Stimulated activated CD8-positive, alpha-beta memory T cell treated with anti-CD3 and anti-CD28 coated beads, Interleukin-15, amount 100 ng/mL, for 24 hours (primary cell): ENCODE measurements at places on chromosomes 3 and 15.
A peak's percentile ranks its signal among the peaks of the same experiment; 100 is the strongest.

DNA sequence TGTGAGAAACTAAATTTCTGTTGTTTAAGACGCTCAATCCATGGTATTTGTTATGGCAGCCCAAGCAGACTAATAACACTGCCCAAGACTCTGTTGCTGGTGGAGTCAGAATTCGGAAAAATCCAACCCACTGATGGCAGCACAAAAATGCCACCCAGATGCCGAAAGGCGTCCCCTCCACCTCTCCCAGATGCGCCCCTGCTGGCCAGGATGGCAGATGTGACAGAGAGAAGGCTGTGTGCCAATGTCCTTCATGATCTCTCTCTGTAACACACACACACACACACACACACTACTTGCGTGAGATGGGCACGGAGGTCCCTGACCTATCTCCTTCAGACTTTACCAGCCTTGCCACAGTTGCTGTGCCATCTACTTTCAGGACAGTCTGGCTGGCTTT, 10.9 kb upstream of the LYSMD4 start:
- no peak for DNase-seq

DNA sequence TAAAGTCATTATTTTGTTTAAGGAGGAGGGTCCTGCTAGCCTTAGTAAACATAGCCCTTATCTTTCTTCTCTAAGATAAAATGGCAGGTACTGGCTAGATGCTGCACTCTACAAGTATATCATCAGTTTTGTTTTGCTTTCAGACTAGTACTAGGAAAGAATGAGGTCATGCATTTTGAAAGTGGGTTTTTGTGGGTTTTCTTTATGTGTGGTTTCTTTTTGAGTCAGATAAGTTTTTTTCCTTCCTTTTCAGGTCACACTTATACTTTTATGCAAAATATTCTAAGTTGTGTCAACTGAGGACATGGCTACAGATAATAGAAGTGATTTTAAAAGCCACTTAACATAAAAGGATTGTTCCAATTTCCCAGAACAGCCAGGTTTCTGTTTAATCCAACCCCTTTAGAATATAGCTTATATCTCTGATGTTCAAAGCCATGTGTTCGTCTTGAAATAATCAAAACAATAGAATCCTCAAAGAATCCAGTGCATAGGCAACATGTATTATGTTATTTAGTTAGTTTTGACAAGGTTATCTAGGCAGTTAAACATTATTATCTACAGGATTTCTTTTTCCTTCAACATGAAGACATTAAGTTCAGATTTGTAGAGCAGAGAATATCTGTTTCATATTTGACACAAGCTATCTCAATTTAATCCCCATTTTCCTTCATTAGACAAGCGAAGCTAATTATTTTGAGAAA, 406.2 kb downstream of the RBMS3 start:
- DNase-seq, result no peak

- no peak for DNase-seq
Observed at GRCh38 chr15:85709250-85709649, 85.5 kb downstream of the KLHL25 start.

- DNase-seq, result no peak
Observed at GRCh38 chr15:92383519-92384324, 10.0 kb upstream of the ST8SIA2 start.

- DNase-seq, result no peak
Observed at GRCh38 chr3:142394921-142395622, 52.8 kb downstream of the XRN1 start.

DNA sequence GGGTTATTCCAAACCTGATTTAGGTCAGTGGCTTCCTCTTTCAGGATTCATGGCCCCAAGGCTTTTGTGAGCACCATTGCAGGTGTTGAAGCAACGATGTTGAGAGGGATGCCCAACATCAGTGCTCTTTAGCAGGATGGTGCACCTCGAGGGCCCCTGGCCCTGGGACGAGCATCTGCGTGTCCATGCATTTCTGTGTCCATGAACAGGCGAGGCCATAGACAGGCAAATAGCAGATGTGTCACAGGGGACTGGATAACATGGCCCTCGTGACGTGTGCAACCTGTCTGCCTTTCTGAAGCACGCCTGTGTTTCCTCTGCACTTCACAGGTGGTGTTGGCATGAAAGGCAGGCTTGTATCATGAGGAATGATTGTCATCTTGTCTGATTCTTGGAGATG, 132.3 kb downstream of the SNRPN start:
- no peak for DNase-seq

DNA sequence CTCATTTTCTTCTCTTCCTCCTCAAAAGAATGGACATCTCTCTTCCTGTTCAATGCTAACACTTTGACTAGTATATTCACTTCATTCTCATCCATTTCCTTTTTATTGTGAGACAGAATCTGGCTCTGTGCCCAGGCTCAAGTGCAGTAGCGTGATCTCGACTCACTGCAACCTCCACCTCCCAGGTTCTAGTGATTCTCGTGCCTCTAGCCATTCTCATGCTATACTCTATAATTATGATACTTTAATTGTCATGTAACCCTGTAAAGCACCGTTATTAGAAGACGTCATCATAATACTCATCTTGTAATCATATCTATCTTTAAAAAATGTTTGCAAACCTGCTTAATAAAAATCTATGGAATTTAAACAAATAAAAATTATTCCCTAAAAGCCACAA, 107.0 kb downstream of the SHOX2 start:
- no peak for DNase-seq

GRCh38 chr3:61535826-61536225, 25.5 kb upstream of the PTPRG start:
- no peak for DNase-seq

DNA sequence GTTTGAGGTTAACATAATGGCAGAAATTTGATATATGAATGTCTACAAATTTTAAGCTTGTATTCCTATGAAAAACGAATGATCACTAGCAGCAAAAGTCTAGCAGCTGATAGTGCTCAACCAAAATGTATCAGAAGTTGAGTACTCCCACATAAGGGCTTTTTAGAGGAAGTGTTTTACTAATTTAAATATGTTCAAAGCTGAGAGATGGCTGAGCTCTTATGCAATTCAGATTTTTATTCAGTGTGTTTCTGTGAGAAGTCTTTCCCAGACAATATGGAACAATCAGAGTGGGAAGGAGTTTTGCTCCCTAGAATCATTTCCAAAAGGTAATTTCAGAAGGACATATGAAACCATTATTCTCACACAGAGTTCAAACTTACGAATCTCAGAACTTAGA, 327.0 kb downstream of the ZPLD1 start:
- no peak for DNase-seq

DNA sequence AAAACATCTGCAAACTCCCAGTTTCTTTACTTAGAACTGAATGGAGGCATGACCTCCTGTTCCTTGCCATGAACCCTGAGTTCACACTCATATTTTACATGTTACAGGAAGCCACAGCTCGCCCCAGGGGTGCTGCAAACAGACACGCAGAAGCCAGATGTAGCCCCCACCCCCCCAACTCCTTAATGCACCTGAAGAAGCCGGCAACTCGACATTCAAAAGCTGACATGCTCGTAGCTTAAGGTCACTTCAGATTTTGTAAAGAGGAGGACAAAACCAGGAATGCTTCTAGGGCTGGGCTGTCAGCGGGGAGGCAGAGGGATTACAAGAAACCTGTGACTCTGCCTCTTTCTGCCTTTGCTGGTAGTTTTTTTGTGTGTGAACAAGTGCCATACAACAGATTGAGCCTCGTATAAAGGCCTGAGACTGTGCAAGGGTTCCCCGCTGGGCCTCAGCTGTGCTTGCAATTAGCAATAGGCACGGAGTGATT, 42.0 kb upstream of the FEZF2 start:
- no peak for DNase-seq

GRCh38 chr15:48331796-48332641, 790 bp downstream of the DUT start:
- peak; percentile 52 for DNase-seq

DNA sequence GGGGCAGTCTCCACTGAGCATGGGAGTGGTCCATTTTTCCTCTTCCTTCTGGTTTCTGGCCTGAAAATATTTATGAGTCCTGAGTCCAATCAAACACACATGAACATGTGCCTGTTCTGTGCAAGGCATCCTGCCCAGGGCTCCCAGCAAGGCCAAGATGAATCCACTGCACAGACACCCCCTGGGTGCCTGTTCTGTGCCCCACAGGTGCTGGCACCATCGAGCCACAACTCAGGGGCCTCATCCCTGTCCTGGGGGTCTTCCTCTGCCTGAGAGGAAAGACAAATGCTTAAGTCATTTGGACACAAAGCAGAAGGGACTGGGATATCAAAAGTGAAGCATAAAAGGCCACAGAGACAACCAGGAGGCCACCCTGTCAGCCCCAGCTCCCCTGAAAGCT, 87.4 kb upstream of the IQSEC1 start:
- DNase-seq, result no peak

DNA sequence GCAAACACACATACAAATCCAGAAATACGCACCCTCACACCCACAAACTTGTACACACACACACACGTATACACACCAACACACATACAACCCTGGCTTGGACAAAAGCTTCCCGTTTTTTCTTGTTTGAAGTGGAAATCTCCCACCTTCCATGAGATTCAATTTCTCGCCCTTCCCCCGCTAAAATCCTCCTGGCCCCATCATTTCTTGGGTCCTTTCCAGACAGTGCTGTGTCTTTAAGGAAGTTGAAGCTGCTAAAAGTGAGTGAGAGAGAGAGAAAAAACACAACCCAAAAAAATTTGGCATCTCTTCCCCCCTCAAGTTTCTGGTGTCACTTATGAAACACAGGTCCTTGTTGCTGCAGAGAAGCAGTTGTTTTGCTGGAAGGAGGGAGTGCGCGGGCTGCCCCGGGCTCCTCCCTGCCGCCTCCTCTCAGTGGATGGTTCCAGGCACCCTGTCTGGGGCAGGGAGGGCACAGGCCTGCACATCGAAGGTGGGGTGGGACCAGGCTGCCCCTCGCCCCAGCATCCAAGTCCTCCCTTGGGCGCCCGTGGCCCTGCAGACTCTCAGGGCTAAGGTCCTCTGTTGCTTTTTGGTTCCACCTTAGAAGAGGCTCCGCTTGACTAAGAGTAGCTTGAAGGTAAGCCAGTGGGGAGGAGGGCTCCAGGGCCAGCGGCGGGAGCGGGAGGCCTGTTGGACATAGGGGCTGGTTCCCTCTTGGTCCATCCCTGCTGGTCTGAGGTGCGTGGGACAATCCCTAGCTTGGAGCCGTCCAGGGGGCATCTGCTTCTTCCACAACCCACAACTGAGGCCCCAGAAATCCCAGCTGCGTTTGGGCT, at the start of gene ISLR:
TSS of gene ISLR (plus strand) at position 331 of the 839 bp plus-strand sequence. CDS start 1,149 bp downstream, outside the sequence.
- no peak for DNase-seq
